ENCODE measurements at places on chromosomes 12 and 14. TPM values are rescaled to one million over a fixed set of nuclear protein-coding genes. Genes with fewer than 3 reads are reported as not detected.
A peak's percentile ranks its signal among the peaks of the same experiment; 100 is the strongest.

- no peak for DNase-seq
Measured at GRCh38 chr12:111150360-111150759, 218.5 kb downstream of the PHETA1 start.

GRCh38 chr14:93906341-93907329 is 20.5 kb upstream of the FAM181A start:
- peak; percentile 68 for DNase-seq

GRCh38 chr12:12018454-12018853 is 52.3 kb upstream of the BCL2L14 start:
- no peak for DNase-seq

DNA sequence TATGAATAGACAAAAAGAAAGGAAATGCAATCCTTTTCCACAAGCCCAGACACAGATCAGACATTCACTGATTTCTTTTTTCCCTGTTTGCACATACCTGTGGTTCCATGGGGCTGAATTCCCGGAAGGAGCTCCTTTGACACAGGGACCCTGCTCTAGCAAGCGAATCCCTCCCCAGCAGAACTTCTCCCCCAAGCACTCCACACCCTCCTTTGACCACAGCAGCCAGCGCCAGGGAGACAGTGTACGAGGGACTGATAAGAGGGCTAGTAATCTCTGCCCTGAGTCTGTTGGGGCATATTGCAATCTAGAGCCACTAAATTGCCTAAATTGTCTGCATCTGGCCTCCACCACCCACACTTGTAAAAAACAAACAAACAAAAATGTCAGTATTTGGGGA is 83.4 kb upstream of the NTF3 start:
- no peak for DNase-seq

GRCh38 chr12:109264095-109264942 is 44.8 kb downstream of the FOXN4 start:
- peak; percentile 93 for DNase-seq

The TAS2R19 gene
- 1.6 TPM for total RNA-seq

The HSPB8 gene
- 0.13 TPM for total RNA-seq

The OTX2 gene
- not detected for total RNA-seq

The ACVRL1 gene
- total RNA-seq: not detected

The BRI3BP gene
- total RNA-seq: 44.0 TPM

All from HT-29 (cell line).